ENCODE measurements at places on chromosomes 16 and 17. TPM values are rescaled to one million over a fixed set of nuclear protein-coding genes. Genes with fewer than 3 reads are reported as not detected.

Gene TNS4
- total RNA-seq, result not detected

Gene CRISPLD2
- total RNA-seq, result 35.0 TPM

- no peak for DNase-seq
Observed at GRCh38 chr16:81165411-81166097, 69.4 kb upstream of the GCSH start.

Gene USP31
- 3.9 TPM for total RNA-seq

GRCh38 chr16:23229714-23230113 is 47.2 kb downstream of the SCNN1G start:
- DNase-seq, result no peak

Data from IMR-90 (cell line).